Cardiac muscle cell (in vitro differentiated cells and primary cell): ENCODE measurements at places on chromosomes 2 and 18. TPM values are rescaled to one million over a fixed set of nuclear protein-coding genes. Genes with fewer than 3 reads are reported as not detected.
A peak's percentile ranks its signal among the peaks of the same experiment; 100 is the strongest.

Gene UPP2
- 0.31 TPM in 1 of 2 replicates, not detected in the other for polyA plus RNA-seq

GRCh38 chr18:75205514-75206132 is 3.3 kb downstream of the PTGR3 start:
- no peak for DNase-seq

Gene ALPG
- not detected in 2 replicates for polyA plus RNA-seq

DNA sequence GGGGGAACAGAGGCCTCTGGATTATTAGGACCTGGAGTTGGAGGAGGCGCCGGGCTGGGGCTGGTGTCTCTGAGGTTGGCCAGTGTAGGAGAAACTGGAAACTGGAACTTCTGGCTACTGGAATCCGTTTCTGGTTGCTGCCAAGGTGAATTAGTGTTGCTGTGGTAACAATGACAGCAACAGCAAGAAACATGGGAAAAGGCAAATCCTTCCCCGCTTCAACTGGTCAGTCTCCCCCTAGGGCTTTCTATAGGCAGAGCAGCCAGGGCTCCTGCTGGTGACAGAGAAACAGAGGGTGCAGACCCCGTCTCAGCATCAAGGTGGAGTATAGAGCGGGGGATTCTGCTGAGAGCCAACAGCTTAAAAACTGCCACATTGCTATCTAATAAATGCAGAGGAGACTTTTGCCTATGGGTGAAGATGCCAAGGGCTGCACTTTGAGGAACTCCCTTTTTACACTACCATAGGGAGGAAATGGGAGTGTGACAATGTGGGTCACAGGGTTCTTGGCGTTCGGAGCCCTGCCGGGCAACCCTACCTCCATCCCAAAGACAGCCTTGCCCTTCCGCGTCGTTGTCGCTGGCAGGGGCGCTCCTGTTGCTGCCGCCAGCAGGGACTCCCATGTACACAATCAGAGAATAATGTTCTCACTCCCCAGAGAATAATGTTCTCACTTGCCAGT is 81.4 kb upstream of the CABLES1 start:
- DNase-seq: peak; percentile 31

- DNase-seq: no peak
These were observed 257.1 kb downstream of the PRKCE start for GRCh38 chr2:45908316-45909170.

DNA sequence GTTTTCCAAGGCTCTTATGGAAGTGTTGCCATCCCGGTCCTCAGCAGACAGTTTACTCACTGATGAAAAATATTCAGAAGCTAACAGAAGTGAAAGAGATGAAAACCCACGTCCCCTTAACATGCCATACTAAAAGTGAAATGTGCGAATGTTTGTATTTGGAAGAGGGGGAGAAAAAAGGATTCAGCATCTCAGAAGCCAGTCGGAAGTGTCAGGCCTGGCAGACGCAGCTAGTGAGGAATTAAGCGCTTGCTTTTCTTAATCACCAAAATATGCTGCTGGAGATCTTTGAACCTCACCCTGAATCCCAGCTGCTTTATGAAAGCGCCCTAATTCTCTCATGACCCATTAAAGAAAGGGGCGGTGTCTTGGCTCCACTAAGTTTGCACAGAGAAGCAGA is 653.7 kb downstream of the DCDC2C start:
- DNase-seq: no peak

DNA sequence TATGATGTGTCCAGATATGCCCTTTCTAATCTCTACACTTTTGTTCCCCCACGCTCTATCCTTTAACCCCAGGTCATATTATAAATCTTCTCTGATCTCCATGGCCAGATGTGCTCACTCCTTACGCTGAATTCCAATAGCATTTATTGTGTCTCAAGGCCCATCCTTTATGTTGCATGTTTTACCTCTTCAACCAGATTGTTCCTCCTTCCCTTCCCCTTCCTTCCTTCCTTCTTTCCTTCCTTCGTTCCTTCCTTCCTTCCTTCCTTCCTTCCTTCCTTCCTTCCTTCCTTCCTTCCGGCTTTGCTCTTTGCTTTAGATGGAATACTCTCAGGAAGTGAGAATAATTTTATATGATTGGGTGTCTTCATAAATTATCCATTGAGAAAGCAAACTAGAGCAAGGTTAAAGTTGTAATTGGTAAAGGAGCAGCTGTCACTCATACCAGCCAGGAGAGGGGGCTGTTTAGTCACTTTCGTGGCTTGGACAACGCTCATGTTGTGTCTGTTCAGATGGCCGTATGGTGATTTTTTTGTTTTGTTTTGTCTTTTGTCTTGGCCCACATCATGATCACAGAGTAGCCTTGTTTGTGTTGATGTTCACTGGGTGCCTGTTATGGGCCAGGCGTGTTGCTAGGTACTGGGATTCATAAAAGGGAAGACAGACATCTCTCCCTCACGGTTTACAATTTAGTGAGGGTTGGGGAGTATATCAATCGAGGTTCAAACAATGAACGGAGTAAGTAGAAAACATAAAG is 68.0 kb downstream of the DAW1 start:
- DNase-seq: peak; percentile 73

DNA sequence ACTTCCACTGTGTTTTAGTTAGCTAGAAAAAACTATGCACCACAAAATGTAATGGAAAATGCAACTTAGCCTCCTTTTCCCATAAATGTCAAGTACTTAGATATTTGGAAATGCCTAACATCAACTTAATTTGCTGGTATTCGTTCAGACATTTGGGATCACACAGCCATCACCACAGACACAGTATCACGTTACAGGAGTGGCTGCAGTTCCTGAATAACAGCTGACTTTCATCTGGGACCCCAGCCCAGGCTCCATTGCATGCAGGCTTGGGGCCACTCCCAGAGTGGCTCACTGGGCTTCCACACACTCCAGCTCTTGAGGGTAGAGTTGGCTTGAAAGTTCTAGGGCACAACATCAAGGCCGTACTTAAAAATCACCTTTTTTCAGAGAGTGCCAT is 9.3 kb downstream of the TMEM182 start:
- no peak for DNase-seq

Gene MATN3
- 4.8 and 10.3 TPM in 2 replicates for polyA plus RNA-seq

GRCh38 chr2:240231838-240232244 is 91.4 kb upstream of the OTOS start:
- no peak for DNase-seq

DNA sequence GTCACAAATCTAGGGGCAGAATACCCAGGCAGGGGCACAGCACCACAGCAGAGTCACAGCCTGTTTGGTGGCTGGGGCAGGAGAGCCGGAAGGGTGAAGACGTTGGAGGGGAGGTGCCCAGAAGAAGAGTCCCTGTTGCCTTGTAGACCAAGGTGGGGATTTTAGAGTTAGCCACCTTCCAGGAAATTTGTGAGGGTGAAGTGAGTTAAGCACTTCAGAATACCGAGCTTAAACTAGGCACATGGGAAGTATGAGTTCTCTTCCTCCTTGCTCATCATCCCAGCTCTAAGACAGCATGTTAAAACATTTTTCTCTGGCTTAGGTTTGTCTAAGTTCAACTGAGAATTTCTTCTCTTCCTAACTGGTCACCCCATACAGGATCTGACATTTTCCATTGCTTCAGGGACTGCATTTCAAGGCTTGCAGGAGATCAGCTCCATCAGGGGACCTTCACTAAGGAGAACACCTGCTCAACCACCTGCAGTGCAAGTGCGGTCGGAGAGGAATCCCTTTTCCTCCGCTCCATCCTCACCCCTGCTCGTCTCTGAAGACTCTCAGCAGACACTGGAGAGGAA is 26.5 kb upstream of the PHLPP1 start:
- DNase-seq: no peak

- DNase-seq: peak; percentile 88
These were observed at the start of gene DRC1 for GRCh38 chr2:26401739-26402541. Gene DRC1 (plus strand): TSS chr2:26401920. CDS start chr2:26401990, 70 bp downstream.

GRCh38 chr18:3612315-3612714 is 162.3 kb downstream of the TGIF1 start:
- DNase-seq: no peak

DNA sequence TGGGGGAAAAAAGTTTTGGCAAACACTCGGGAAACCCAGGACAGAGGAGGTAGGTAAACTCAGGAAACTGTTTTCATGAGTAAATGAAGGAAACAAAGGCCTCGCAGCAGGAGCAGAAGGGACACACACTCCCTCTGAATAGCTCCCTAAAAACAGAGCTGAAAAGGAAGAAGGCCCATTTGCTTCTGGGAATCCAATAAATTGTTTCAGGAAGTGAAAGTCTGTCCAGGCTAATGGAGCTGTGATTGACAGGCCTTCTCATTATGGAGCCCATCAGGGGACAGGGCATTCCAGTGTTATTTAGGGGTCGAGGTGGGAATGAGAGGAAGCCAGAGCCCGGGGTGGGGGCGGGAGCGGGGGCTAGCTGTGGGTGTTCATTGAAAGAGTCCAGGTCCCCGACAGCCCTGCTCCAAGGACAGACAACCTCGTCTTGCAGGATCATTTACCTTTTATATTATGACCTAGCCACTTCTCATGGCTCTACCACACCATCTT is 81.2 kb downstream of the GBX2 start:
- DNase-seq: no peak

GRCh38 chr18:59358414-59358711 is 702 bp downstream of the LMAN1 start:
- no peak for DNase-seq

DNA sequence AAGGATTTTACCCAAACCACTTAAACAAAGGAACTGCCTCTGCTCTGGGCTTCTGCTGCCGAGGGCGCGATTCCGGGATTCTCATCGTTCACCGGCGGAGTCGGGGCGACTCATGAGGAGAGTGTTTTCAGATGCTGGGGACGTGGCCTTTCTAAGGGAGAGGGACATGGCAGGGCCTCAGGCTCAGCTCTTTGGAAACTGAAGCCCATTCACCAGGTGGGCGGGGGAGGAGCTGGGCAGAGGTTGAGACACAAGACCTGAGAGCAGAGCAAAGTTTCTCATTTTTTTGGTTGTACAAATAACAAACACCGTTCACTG is 29.8 kb downstream of the NFATC1 start:
- no peak for DNase-seq

DNA sequence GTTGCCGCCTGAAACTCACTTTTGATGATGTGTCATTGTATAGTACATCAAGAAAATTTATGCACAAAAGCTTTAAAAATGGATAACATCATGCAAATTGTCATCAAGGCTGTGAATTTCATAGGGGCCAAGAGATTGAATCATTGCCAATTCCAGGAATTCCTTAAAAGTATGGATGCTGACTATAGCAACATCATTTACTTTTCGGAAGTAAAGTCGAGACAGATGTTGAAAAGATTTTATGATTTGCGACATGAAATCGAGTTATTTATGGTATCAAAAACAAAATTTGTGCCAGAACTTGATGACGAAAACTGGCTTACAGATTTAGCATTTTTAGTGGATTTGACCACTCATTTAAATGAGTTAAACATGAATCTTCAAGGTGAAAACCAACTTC is 56.3 kb downstream of the ASB1 start:
- DNase-seq: no peak

DNA sequence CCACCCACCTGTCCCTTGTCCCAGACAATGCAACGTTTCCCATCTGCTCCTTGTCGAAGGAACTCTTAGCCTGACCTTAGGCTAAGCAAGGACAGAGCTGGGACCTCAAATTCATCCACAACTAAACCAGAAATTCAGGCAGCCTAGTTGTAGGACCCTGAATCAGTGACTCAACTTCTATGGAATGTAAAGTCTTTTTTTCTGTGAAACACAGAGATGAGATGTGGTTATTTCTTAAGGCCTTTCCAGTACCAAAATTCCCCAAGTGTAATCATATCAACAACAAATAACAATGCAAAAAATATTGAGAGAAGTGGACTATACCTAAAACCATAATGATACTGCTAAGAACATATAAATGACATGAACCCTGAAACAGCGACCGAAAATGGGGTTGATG is 46.7 kb downstream of the EN1 start:
- DNase-seq: no peak
